NCI-H510A treated with DMSO at 0.1 percent for 48 hours (cell line): ENCODE measurements at places on chromosomes 16 and 17.

DNA sequence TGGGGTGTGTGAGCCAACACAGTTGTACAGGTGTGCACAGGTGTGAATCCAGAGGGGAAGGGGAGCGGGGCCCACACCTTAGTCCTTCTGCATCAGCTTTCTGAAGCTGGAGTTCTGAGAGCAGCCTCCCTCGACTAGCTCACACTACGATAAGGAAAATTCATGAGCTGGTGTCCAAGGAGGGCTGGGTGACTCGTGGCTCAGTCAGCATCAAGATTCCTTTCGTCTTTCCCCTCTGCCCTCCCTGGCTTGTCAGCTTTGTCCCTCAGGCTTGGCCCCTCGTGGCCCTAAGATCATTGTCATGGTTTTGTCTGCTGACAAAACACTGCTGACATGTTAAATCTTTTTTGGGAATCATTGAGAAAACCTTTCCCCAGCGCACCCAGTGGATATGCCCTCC is 47.5 kb downstream of the OR1D5 start:
- no peak for DNase-seq

DNA sequence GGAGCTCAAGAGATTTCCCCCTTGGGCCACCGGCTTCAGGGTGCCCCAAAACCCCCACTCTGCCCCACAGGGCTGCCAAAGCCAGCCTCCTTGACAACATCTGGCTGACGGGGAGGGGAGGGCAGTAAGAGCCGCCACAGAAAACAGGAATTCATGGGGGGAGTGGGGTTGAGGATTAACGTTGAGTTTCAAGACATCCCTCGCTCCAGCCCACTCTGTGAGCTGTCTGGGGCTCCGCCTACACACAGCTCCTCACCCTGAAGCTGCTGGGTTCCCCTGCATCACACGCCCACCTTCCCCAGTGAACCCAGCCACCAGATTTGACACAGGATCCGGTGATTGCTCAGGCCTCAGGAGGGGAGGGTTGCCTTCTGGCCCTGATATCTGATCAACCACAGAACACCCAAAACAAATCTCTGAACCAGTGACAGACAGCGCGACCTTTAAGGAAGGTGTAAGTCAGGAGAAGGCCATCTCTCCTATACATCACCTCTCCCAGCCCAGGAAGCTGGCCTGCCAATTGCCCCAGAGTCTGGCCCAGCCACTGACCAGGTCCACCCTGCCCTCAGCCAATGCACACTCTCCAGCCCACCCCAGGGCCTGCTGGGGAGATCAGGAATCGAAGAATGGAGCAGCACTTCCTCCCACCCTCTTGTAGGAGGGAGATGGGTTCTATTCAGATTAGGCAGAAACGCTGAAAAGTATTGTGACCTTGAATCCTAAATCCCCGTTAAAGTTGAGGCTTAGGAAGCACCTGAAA is 132.1 kb downstream of the CLEC16A start:
- DNase-seq, result no peak

- DNase-seq, result no peak
Observed at GRCh38 chr17:68954146-68954896, 871 bp downstream of the ABCA8 start.

DNA sequence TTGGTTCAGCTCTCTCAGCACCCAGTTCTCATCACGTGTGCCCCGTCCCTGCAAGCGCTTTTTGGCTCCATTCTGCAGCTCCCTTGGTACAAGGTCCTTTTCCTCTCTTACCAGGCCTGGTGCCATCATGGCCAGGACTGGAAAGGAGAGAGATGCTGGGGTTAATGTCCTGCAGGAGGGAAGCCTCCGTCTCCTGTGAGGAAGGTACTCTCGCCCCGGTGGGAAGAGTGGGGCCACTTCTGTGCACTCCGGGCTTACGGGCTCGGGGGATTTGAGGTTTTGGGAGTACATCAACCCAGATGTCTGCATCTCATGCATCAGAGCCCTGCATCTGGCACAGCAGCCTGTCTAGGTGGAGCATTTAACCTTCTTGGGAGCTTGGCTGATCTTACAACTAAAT is 10.1 kb downstream of the CTRB2 start:
- no peak for DNase-seq

DNA sequence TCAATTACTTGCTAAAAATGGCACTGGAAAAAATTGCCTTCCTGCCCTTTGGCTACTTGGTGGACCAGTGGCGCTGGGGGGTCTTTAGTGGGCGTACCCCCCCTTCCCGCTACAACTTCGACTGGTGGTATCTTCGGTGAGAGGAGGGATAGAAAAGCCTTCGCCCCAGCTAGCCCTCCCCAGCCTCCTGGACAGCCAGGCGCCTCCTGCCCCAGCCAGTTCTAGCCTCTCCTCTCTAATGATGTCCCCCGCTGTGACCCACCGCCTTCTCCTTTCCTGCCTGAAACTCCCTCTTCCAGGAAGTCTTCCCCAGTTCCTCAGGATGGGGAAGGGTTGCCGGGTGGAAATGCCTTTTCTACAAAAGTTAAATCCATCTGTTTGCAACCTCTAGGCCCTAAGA is 6.2 kb downstream of the ACE start:
- no peak for DNase-seq

- DNase-seq, result no peak
Observed at GRCh38 chr17:59372138-59372751, 40.8 kb downstream of the YPEL2 start.

DNA sequence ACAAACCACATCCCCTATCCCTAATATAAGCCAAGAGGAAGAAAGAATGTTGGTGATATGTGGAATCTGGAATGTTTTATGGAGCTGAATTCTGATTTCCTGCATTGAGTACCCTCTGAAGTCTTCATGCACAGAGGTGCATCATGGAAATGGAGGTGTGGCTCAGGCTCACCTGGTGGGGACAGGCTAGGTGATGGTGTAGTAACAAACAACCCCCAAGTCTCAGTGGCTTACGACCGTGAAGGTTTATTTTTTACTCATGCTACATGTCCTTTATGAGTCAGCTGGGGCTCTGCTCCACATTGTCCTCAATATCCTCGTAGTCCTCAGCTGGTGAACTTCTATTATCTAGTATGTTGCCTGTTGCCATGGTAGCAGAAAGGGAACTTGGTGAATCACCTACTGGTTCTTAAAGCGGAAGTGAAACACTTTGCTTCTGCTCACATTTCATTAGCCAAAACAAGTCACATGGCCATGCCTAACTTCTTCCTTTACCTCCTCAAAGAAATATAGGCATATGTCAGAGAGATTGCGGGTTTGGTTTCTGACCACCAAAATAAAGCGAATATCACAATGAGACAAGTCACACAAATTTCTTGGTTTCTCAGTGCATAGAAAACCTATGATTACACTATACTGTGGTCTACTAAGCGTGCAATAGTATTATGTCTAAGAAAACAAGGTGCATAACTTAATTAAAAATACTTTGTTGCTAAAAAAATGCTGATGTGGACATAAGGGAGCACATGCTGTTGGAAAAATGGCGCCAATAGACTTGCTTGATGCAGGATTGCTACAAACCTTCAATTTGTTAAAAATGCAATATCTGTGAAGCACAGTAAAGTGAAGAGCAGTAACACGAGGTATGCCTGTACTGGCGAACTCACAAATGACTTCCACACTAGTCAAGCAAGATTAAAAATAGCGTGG is at the start of gene PMFBP1:
Gene PMFBP1 (minus strand): TSS at position 51 of the 930 bp plus-strand sequence. CDS start 947 bp downstream, outside the sequence.
- DNase-seq, result peak; percentile 11

DNA sequence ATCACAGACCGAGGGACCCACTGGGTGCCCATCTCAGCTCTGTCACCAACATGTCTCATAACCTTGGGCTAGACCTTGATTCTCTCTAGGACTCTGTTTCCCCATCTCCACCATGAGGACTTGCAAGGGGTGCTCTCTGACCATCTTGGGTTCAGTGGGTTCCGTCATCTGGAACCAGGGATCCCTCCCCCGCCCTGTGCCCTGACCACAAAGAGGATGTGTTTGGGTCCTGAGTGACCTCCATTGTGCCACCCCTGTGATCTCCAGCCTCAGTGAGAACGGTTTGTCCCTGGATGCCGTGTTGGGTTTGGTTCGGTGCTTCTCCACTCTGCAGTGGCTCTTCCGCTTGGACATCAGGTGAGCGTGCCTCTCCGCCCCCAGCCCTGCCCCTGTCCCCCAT is 49.1 kb upstream of the CPNE2 start:
- no peak for DNase-seq

GRCh38 chr16:78137782-78138616 is 38.5 kb downstream of the WWOX start:
- no peak for DNase-seq

- no peak for DNase-seq
Observed at GRCh38 chr16:66502020-66502913, 47.7 kb downstream of the TK2 start.

GRCh38 chr17:31875081-31875480 is 16.0 kb upstream of the COPRS start:
- no peak for DNase-seq

DNA sequence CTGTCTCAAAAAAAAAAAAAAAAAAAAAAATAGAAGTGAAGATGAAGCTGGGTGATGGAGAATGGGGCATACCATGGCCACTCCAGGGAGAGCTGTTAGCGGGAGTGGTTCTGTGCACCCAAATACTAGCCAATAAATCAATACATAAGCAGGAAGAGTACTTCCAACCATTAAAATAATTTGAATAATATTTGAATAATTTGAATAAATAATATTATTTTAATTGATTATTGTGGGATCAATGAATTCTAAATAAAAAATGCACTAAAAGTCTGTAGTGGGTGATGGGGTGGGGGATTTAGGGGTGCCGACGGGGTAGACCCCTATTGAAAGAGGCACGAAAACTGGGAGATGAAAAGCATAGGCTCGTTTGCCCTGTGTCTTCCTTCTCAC is 41.4 kb upstream of the CMIP start:
- no peak for DNase-seq

- no peak for DNase-seq
Observed at GRCh38 chr16:12976936-12977335, 75.5 kb downstream of the SHISA9 start.

DNA sequence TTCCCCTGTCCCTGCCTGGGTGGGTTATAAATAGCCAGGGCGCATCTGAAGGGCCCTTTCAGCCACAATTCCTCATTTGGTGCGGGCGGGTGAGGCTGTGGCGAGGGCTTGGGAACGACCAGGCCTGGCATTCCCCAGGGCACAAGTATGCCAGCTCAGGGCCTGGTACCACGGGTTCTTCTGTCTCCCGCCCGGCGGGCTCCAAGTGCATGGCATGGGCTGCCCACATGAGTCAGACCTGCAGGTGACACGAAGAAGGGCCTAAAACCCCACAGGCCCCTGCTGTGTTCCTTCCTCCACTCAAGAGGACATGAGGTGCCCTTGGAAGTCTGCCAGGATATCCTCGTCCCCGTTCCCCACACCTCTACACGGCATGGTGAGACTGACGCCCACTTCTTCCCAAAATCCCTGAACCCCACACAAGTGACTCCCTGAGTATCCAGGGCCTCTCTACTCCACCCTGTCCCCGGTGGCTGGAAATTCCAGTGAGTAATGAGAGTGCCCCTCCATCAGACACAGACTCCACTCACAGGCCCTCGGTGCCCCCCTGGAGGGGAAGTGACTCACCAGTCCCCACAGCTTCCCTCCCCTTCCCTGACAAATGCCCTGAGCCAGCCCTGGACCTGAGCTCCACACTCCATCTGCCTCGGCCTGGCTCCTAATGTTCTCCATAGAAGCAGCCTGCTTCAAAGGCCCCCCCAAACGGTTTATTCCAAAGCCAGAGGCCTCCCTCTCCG is 68.8 kb downstream of the ABR start:
- DNase-seq, result peak; percentile 28

DNA sequence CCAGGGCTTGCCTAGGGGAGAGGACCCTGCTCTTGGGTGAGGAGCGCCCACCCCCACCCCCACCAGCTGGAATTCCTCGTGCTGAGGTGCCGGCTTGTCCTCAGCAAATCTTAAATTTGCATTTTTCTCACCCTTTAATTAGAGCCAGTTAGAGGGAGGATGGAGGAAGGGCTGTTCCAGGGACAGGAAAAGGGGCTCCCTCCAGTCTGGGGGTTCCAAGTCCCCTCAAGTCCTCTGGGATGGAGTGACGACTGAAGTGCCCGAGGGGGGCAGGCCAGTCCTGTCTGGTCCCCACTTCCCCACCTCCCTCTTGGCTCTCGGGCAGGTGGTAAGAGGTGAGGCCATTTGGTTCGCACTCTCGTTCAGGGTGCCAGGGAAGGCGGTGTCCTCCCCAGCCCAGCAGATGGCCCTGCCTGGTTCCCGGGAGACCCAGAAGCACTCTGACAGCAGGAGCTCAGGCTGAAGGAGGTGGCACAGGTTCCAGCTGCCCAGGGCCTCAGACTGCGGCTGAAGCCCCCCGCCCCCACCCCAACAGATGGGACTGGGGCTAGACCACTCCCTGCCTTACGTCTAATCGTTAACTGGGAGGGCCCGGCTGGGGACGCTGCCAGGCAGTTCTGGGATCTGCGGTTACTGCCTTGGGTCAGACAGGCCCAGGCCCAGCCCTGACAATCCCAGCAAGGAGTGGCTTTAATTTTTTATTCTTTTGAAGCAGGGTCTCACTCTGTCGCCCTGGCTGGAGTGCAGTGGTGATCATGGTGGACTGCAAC is 2.2 kb downstream of the RAB26 start:
- peak; percentile 16 for DNase-seq

DNA sequence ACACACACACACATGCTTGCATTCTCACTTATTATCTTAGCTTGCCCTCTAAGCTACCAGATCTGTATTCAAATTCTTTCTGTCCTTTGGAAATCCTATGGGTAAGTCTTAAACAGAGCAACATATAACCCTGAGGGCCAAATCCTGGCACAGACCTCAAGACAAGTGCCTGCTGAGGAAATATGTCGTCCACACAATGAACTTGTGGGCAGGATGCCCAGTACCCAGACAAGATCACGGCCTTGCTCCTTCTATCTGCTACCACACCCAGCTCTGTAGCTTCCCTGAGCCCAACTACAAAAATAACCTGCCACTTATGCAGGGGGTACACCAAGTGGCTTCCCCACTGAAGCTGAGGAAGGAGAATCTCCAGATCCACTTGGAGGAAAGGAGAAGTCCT is 37.3 kb upstream of the FA2H start:
- no peak for DNase-seq

- DNase-seq, result no peak
Observed at GRCh38 chr16:58195344-58195743, 2.6 kb downstream of the CSNK2A2 start.

DNA sequence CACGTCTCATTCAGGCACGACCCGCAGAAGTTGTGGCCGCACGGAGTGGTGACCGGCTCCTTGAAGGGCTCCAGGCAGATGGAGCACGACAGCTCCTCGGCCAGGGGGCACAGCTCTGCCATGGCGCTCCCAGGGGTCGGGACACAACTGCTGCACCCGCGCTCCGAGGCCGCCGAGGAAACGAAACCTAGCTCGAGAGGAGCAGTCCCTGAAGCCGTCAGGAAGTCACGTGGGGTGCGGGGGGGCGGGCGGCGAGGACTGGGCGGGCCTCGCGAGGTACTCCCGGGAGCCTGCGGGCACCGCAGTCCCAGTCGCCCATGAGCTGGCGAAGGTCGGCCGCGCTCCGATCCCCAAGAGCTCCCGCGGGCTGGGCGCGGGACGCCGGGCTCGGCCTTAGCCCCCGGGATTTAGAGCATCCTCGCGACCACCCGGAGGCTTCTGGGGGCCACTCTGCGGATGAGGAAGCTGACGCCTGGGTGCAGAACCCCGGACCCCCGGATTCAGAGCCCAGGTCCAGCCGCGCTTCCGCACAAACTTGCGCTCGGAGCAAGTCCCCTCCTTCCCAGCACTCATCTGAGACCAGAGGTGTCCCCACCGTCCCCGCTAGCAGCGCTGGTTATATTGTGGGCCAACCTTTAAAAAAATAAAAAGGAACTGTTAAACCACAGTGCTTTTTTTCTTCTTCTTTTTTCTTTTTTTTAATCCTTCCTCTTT is at the start of gene TRIM25:
Gene TRIM25 (minus strand): TSS at position 183 of the 714 bp plus-strand sequence. CDS start 61 bp downstream, at position 122.
- peak; percentile 91 for DNase-seq

- DNase-seq, result peak; percentile 51
Observed at GRCh38 chr17:77288115-77288619, 147.4 kb downstream of the SEC14L1 start.

- DNase-seq, result peak; percentile 57
Observed at GRCh38 chr16:57502048-57502775, 15.9 kb upstream of the DOK4 start.
